ENCODE measurements at places on chromosomes 13 and 19.

- DNase-seq: no peak
Observed at GRCh38 chr19:15293781-15294491, 38.4 kb downstream of the BRD4 start.

- no peak for DNase-seq
Observed at GRCh38 chr13:66518068-66518467, 712.1 kb downstream of the PCDH9 start.

GRCh38 chr13:32914686-32915085 is 101.5 kb upstream of the KL start:
- no peak for DNase-seq

GRCh38 chr19:52296773-52297600 is at the start of gene ZNF480:
Gene ZNF480, plus strand, starts transcription at chr19:52297169. Its CDS starts 3,244 bp downstream, at chr19:52300413.
- peak; percentile 85 for DNase-seq

DNA sequence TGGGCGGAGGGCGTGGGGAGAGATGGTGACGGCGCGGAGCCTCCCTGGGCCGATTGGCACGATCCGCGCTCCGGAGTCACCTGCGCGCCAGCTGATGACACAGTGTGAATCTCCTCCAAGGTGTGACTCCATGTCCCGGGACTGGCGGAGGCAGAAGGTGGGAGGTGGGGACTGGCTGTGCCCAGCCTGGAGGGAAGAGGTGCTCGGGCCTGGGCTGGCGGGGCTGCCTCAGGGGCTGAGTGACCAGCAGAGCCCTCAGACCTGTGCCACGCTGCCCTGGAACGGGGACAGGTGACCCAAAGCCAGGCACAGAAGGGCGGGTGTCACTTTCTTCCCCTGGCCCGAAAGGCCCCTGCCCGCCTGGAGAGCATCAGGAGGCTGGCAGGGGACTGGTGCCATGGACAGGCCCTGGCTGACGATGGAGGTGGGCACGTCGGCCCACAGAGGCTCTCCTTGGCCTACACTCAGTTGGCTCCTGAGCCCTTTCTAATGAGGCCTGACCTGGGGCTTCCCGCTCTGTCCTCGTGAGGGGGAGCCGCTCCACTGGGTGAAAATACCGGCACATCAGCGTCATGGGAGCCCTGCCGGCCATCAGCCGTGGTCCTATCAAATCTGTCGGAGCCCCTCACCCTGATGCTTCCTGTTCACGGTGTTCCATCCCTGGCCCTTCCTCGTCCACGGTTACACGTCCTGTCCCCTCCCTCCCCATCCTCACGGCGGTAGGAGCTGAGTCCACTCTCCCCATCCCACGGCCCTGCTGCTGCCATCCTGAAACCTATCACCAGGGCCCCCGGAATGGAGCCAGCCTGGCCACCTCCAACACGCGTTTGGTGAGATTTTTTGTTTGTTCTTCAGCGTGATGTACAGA is 75.6 kb downstream of the SPACA7 start:
- no peak for DNase-seq

DNA sequence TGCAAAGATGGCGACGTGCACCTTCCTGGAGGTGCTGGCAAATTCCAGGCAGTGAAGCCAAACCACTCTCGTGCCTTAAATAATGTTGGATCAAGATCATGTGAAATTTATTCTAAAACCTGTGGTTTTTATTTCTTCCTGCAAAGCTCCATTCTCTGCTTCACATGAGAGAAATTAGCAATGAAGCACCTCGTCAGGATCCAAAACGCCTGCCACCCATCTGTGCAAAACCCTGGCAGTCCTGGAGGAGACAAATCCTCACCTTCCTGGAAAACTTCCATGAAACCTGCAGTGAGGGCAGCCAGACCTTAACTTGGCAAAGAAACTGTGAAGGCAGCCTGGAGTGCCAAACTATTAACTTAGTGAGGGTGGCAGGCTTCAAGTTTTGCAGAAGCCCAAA is 47.6 kb downstream of the CHST8 start:
- DNase-seq: no peak

GRCh38 chr19:34109596-34109995 is 62.7 kb upstream of the LSM14A start:
- no peak for DNase-seq

GRCh38 chr13:29067306-29067945 is 247.3 kb downstream of the MTUS2 start:
- DNase-seq: no peak

DNA sequence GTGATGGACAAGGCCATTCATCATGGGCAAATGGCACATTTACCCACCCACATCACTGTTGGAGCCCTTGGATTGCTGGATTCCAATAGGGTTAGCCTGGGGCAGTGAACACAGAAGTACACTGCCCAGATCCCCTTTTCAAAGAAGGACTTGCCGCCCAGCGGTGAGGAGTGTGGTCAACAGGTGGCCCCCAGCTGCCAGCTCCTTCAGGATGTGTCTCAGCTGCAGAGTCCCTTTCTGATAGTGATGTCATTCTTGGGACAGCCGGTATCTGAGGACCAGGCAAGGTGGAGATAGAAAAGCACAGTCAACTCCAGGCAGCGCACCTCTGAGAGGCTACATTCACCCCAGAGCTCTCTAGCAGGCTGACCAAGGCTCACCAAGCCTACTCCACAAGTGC is 16.9 kb downstream of the ERICH6B start:
- no peak for DNase-seq

DNA sequence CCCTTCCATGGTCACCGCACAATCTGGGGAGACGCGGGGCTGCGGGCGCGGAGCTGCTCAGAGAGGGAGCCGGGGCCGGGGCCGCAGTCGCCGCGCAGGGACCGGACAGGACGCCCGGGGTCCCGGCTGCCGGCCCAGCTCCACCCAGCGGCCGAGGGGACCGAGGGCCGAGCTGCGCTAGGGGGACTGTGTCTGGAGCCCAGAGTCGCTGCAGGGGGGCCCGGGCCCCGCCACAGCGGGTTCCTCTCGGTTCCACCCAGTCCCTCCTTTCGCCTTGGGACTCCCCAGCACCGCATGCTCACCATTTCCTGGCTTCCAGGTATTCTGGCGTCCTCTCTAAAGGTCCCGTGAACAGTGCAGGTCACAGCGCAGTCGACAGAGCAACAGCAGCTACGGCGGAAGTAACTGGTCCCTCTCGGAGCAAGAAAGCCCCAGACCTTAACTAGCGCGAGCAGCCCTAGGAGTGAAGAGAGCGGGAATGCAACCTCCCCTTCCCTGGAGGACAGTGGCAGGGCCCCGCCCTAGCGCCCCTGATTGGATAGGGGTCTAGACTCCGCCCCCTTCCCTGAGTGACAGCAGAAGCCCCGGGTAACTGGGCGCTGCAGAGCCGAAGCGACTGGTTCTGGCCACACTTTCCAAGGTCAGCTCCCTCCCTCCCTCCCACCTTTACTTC is at the start of gene ZNF878:
TSS of gene ZNF878 (minus strand) at position 465 of the 673 bp plus-strand sequence. CDS start at position 305, 160 bp downstream.
- peak; percentile 85 for DNase-seq

- no peak for DNase-seq
Observed at GRCh38 chr13:100506154-100506553, 82.4 kb downstream of the GGACT start.

DNA sequence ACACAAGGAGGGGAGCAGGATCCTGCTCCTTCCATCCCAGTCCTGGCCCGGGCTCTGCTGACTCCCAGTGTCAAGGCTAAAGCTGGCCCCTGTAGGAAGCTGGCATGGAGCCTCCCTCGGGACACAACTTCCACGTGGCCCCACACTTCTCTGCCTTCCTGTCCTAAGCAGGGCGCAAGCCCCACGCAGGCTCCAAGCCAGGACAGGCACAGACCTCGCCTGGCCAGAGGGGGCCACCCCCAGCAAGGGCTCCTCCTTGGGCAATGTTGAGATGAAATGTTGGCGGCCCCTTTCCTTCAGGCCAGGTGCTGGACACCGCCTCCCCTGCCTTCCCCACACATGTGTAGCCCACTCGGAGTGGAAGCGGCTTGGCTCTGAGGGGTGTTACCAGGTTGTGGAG is 66.6 kb downstream of the COL4A1 start:
- no peak for DNase-seq

DNA sequence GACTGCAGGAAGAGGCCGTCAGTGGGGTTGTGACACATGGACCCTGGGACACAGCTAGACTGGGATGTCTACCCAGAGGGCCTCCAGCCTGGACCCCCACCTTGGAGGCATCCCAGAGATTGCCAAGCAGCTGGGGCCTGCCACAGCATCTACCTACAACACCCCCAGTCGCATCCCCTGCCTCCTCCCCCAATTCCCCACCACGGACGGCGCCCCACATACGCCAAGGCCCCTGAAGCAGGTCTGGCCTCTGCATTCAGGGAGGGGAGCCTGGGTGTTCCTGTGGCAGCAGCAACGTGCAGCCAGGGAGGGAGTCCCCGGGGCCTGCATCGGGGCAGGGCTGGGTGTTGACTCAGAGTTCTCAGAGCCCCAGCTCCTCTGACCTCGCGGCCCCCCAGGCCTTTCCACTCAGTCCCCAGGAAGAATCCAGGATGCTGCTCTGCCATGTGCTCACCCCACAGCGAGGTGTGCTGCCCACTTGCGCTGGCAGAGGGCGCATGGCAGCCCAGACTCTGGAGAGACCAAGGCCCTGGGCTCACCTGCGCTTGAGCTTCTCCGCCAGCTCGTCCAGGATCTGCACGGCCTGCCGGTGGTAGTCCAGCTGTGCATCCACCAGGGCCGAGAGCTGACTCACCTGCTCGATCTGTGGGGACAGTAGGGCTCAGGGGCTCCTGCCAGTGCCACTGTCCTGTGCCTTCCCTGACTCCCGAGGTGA is 19.6 kb downstream of the MPND start:
- DNase-seq: no peak

- DNase-seq: no peak
Observed at GRCh38 chr13:44629465-44630183, 53.5 kb upstream of the TSC22D1 start.

GRCh38 chr19:10749435-10750384 is 31.8 kb downstream of the DNM2 start:
- no peak for DNase-seq

- no peak for DNase-seq
Observed at GRCh38 chr19:3478409-3479176, 1.7 kb downstream of the SMIM24 start.

DNA sequence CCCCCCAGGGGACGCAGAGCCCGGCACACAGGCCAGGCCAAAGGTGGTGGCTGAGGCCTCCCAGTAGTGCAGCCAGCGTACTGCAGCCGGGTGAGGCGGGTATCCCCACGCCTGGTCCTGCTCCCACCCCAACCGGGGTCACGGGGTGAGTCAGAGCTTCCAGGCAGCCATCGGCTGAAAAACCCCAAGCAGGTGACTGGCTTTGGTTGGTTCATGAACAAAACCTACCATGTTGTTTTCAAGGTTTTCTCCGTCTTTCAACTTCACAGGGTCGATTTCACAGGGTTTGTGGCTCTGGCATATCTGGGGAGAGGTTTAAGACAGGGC is 42.1 kb upstream of the C13orf46 start:
- DNase-seq: no peak

DNA sequence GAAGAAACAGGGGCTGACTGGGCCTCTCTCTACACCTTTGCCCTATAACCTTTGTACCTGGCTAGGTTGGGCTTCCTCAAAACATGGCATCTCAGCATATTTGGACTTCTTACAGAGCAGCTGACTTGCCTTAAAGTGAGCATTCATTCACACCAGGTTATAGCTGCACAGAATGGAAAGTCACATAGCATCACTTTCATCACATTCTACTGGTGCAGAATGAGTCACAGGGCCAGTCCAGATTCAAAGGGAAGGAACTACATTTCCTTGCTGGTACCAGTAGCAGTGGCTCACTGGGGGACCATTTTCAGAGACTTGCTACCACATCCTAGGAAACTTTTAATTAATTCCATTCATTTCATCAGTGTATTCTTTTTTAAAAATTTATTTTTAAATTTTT is 20.3 kb upstream of the TPTE2 start:
- DNase-seq: no peak

- no peak for DNase-seq
Observed at GRCh38 chr13:50291611-50292010, 276.4 kb downstream of the KCNRG start.

GRCh38 chr13:106530171-106530851 is 5.2 kb downstream of the EFNB2 start:
- no peak for DNase-seq

GRCh38 chr13:44292545-44292944 is 81.1 kb upstream of the SERP2 start:
- DNase-seq: no peak

DNA sequence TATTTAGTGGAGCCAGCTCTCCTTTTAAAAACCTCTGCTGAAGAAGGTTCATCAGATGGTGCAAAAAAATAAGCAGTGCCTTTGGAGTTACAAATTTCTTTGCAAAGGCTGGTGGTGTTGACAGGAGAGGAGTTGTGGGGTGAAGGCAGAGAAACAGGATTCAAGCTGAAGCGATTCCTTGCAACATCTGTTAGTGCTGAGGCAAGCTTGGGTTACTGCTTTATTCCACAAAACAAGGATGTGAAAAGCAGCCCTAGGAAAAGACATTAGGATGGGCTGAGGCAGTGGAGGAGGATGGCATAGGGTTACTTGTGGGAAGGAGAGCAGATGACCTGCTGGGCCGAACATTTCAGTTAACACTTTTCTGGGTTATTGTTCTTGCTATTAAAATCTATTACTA is 390.7 kb downstream of the DLEU7 start:
- DNase-seq: no peak

GRCh38 chr13:106916329-106916976 is 348.5 kb upstream of the ARGLU1 start:
- no peak for DNase-seq

- no peak for DNase-seq
Observed at GRCh38 chr13:97182111-97182890, 39.8 kb upstream of the MBNL2 start.

DNA sequence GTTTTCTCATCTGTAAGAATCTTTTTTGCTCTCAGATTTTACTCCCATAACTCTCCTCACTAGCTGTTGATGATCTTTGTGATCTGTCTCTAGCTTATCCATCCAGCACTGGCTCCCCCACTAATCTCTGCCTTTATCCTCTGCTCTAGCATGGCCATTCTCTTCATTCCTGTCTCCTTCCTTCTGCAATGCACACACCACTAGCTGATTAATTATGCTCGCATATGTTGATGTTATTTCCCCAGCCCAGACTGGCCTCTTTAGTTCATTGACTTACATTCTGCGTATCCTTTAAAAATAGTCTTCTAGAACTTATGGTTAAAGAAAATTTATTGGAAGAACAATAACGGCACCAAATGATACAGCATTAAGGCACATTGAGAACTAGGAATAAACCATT is 52.5 kb downstream of the DGKH start:
- DNase-seq: no peak

- DNase-seq: no peak
Observed at GRCh38 chr13:109162248-109163036, 533.0 kb downstream of the MYO16 start.

DNA sequence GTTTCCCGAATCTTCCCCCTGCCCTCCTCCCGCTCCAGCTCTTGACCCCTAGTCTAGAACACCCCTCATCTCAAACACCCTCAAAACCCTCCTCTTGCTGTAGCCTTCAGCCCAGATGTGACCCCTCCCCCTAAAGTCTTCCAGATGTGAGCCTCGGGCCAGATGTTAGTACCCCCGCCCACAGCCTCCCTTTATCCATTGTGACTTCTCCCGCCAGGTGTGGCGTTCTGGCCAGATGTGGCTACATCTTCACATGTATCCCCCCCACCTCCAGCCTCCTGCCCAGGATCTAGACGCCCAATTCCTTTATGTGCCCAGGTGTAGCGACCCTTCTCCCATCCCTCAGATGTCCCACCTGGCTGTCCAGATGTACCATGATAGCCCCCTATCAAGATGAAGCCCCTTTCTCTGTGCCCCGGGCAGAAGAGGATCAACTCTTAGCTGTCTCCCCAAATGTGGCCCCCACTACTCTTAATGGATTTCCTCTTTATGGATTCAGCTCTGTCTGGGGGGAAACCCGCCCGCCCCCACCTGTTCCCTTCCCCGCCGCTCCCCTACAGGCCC is 517 bp upstream of the LTBP4 start:
- DNase-seq: no peak

- no peak for DNase-seq
Observed at GRCh38 chr19:54186351-54186750, 3.0 kb downstream of the MBOAT7 start.

GRCh38 chr13:74575729-74576125 is 441.5 kb upstream of the KLF12 start:
- peak; percentile 87 for DNase-seq

Measured in hindlimb muscle (tissue), 1 donor.